Ovary (tissue), 10 donors: ENCODE measurements at places on chromosomes 16 and 17. TPM values are rescaled to one million over a fixed set of nuclear protein-coding genes. Genes with fewer than 3 reads are reported as not detected.

DNA sequence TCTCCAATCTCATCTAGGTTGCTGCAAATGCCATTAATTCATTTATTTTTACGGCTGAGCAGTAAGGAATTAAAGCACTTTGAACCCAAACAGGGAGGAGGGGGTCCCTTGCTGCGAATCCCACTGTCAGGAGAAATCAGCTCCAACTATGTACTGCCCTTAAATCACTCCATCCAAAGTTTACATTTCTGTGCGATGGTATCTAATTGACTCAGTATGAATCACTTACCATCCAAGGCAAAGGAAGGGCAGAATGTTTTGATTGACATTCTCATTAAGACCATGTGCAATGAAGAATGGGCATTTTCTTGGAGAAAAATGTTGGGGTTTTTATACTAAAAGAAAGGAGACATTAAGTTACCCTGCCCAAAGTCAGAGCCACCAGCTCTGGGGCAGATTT, 47.7 kb upstream of the XYLT1 start:
- no peaks in the 10 kb centered on the region for H3K4me1 ChIP-seq
- H3K36me3 ChIP-seq = no peaks in the 10 kb centered on the region
- no peaks in the 10 kb centered on the region for H3K27me3 ChIP-seq
- H3K4me3 ChIP-seq = no peak overlapping the region
- no peak overlapping the region for H3K27ac ChIP-seq

DNA sequence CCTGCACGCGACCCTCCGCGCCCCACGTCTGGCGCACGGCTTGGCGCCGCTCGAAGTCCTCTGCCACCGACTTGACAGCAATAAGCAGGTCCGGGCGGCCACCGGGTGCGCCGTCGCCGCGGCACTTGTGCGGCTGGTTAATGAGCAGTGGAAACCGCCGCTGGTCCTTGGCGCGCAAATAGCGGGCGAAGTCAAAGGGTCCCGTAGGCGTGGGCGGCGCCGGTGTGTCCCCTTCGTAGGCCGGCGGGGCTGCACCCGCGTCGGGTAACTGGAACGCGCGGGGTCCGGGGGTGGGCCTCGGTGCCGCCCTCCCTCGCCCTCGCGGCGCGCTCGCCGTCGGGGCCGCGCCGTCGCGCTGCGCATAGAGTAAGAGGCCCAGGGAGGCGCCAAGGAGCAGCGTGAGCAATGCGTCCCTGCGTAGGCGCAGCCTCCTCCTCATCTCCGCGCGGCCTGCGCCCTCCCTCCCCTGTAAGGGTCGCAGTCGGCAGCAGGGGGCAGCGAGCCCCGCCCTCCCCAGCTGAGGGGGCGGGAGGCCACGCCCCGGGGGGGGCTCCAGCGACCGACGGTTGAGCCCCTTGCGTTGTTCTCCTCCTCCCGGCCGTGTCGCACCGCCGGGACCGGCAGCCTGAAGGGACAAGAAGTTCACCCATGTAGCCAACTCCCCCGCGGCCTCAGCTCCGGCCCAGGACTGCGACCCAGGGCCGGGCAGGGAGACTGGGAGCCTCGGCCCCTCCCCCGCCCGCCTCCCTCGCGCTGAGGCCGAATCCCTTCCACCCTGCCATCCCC, 558 bp downstream of the B3GNT9 start:
- no peaks in the 10 kb centered on the region for H3K4me1 ChIP-seq
- no peaks in the 10 kb centered on the region for H3K27me3 ChIP-seq
- H3K4me3 ChIP-seq = peak overlapping the region; percentile 55
- DNase-seq = peak; percentile 73

Gene ATP2C2
- not detected for total RNA-seq

DNA sequence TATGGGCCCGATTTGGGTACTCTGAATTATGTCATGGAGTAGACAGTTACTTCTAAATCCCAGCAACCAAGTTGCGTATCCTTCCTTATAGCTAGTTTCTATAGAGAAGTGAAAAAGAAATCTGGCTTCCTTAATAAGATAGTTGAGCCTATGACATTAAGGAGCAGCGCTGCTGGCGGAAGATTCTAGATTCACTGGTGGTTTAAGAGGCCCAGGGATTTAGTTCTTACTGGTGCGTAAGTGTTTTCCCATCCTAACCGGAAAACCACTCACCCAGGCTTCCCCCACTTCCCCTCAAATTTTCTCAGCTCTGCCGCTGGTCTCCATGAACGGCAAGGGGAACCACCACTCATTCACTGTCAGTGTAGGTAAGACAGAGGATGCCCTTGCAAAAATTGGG, 230.4 kb downstream of the CPPED1 start:
- H3K36me3 ChIP-seq = no peaks in the 10 kb centered on the region
- DNase-seq = no peak
- H3K27ac ChIP-seq = no peak overlapping the region
- no peak overlapping the region for H3K4me3 ChIP-seq
- H3K27me3 ChIP-seq = no peaks in the 10 kb centered on the region

- no peak for DNase-seq
- no peak overlapping the region for H3K4me3 ChIP-seq
- H3K27me3 ChIP-seq = no peaks in the 10 kb centered on the region
- no peaks in the 10 kb centered on the region for H3K36me3 ChIP-seq
- no peak overlapping the region for H3K27ac ChIP-seq
These were observed 2.8 kb downstream of the AANAT start for GRCh38 chr17:76469991-76470739.

DNA sequence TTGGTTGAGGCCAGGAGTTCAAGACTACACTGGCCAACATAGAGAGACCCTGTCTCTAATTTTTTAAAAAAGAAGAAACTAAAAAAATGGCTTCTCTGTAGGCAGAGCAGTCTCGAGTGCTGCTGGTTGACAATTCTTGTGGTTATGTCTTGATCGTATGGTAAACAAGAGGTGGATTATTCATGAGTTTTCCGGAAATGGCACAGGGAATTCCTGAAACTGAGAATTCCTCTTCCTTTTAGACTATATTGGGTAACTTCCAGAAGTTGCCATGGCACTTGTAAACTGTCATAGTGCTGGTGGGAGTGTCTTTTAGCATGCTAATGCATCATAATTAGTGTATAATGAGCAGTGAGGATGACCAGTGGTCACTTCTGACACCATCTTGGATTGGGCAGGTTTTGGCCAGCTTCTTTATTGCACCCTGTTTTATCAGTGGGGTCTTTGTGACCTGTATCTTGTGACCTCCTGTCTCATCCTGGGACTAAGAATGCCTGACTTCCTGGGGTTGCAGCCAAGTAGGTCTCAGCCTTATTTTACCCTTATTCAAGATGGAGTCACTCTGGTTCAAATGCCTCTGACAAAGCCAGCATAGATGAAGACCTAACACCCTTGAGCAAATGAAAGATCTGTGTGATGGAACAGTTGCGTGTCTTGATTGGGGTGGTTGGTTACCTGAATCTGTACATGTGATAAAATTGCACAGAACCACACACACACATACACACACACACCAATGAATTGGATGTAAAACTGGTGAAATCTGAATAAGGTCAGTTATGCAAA, 30.2 kb downstream of the BMERB1 start:
- no peak overlapping the region for H3K4me3 ChIP-seq
- peaks cover 1% of the 10 kb centered on the region for H3K4me1 ChIP-seq
- no peak for DNase-seq
- H3K36me3 ChIP-seq = no peaks in the 10 kb centered on the region
- no peaks in the 10 kb centered on the region for H3K27me3 ChIP-seq
- H3K27ac ChIP-seq = no peak overlapping the region

DNA sequence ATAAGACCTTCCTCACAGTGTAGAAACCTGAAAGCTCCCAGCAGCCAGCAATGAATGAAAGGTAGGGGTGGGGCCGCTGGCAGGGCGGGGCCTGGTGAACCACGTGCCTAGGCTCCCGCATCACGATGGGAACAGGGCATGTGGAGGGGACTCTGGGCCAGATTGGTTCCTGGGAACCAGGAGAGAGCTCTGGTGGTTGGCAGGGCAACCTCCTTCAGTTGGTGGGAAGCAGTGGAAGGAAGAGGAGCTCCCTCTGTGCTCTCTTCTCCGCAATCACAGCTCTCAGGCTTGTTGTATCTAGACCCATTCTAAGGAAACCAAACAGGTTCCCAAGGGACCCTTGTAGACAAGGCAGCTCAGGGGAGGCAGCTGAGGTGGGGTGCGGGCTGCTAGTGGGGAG, 10.5 kb downstream of the GGA2 start:
- DNase-seq = no peak
- H3K4me3 ChIP-seq = no peak overlapping the region
- no peaks in the 10 kb centered on the region for H3K27me3 ChIP-seq
- no peaks in the 10 kb centered on the region for H3K36me3 ChIP-seq

Gene AMZ2
- 30.4 TPM for total RNA-seq

DNA sequence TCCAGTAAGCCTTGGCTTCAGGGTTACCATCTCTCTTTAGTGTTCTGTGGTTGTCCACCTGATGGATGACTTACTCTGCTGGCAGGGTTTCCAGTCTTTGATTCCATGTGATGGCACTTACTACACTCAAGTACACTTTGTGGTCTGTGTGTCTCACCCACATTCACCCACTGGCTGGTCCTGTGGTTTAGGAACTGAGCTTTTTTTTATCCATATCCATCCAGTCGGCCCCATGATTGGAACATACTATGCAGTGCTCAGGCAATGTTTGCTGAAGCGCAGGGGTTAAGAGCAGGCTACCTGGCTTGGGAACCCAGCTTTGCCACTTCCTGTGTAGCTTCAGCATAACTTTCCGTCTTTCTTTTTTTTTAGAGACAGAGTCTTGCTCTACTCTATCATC, 2.8 kb upstream of the FUS start:
- no peaks in the 10 kb centered on the region for H3K36me3 ChIP-seq
- no peak for DNase-seq
- no peak overlapping the region for H3K27ac ChIP-seq
- peaks cover 4% of the 10 kb centered on the region for H3K4me1 ChIP-seq

GRCh38 chr17:75242461-75243042, 18.9 kb downstream of the GGA3 start:
- H3K27ac ChIP-seq = no peak overlapping the region
- H3K36me3 ChIP-seq = no peaks in the 10 kb centered on the region
- no peaks in the 10 kb centered on the region for H3K27me3 ChIP-seq
- DNase-seq = no peak
- no peak overlapping the region for H3K4me3 ChIP-seq

Gene HEXIM1
- 27.9 TPM for total RNA-seq

Gene IGFBP4
- 1,281 TPM for total RNA-seq

- no peaks in the 10 kb centered on the region for H3K27me3 ChIP-seq
- no peak for DNase-seq
- no peak overlapping the region for H3K4me3 ChIP-seq
- H3K27ac ChIP-seq = no peak overlapping the region
- no peaks in the 10 kb centered on the region for H3K36me3 ChIP-seq
These were observed 36.3 kb downstream of the MYO18A start for GRCh38 chr17:29143894-29144293.

DNA sequence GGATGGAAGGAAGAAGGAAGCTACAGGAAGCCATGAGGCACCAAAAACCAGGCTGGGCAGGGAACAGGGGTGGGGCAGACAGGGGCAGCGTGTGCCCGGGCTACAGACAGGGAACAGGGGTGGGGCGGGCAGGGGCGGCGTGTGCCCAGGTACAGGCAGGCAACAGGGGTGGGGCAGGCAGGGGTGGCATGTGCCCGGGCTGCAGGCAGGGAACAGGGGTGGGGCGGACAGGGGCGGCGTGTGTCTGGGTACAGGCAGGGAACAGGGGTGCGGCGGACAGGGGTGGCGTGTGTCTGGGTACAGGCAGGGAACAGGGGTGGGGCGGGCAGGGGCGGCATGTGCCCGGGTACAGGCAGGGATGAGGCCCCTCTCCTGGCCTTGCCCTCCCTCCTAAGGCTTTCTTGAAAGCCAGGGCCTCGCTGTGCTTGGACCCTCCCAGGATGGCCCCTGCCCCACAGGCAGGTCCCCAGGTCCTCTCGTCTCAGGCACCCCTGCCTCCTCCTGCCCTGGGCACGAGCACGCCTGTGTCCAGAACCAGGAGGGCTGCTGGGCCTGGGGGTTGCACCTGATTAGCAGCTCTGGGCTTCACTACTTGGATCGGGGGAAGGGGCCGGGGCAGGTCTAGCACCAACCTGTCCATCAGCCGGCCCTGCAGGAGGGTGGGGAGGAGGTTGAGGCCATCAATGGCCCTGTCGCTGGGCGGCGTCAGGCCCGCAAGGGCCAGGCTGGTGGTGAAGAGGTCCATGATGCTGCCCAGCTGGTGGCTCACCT, 14.5 kb upstream of the APRT start:
- H3K4me1 ChIP-seq = no peaks in the 10 kb centered on the region
- no peaks in the 10 kb centered on the region for H3K27me3 ChIP-seq
- no peak for DNase-seq
- no peaks in the 10 kb centered on the region for H3K36me3 ChIP-seq
- H3K27ac ChIP-seq = no peak overlapping the region

- no peaks in the 10 kb centered on the region for H3K36me3 ChIP-seq
- peak overlapping the region; percentile 85 for H3K4me3 ChIP-seq
- DNase-seq = peak; percentile 83
- no peaks in the 10 kb centered on the region for H3K27me3 ChIP-seq
- H3K27ac ChIP-seq = peak overlapping the region; percentile 61
These were observed 889 bp upstream of the ZNF423 start for GRCh38 chr16:49856672-49857330.

GRCh38 chr16:49471038-49471727, 97.6 kb downstream of the C16orf78 start:
- H3K4me1 ChIP-seq = no peaks in the 10 kb centered on the region
- no peaks in the 10 kb centered on the region for H3K36me3 ChIP-seq
- H3K27me3 ChIP-seq = no peaks in the 10 kb centered on the region
- no peak for DNase-seq

DNA sequence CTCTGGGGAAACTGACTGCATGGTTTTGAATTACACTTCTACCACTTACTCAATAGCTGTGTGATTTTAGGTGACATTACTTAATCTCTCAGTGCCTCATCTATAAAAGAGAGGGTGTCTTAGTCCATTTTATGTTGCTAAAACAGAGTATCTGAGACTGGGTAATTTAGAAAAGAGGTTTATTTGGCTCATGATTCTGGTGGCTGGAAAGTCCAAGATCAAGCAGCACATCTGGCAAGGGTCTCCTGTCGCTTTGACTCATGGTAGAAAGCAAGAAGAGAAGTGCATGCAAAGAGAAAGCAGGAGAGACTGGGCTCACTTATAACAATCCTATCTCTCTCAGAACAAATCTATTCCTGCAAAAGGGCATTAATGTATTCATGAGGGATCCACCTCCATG, 132.4 kb upstream of the IRX5 start:
- no peak for DNase-seq
- H3K4me3 ChIP-seq = no peak overlapping the region
- no peaks in the 10 kb centered on the region for H3K4me1 ChIP-seq
- H3K36me3 ChIP-seq = no peaks in the 10 kb centered on the region

Gene EME1
- total RNA-seq = 0.50 TPM

GRCh38 chr16:87076331-87076949, 240.8 kb downstream of the C16orf95 start:
- H3K4me1 ChIP-seq = no peaks in the 10 kb centered on the region
- no peaks in the 10 kb centered on the region for H3K27me3 ChIP-seq
- DNase-seq = no peak
- H3K36me3 ChIP-seq = no peaks in the 10 kb centered on the region
- no peak overlapping the region for H3K4me3 ChIP-seq
- no peak overlapping the region for H3K27ac ChIP-seq

Gene CUEDC1
- total RNA-seq = 13.9 TPM
